ENCODE measurements at places on chromosomes 3 and 15.
A peak's percentile ranks its signal among the peaks of the same experiment; 100 is the strongest.

DNA sequence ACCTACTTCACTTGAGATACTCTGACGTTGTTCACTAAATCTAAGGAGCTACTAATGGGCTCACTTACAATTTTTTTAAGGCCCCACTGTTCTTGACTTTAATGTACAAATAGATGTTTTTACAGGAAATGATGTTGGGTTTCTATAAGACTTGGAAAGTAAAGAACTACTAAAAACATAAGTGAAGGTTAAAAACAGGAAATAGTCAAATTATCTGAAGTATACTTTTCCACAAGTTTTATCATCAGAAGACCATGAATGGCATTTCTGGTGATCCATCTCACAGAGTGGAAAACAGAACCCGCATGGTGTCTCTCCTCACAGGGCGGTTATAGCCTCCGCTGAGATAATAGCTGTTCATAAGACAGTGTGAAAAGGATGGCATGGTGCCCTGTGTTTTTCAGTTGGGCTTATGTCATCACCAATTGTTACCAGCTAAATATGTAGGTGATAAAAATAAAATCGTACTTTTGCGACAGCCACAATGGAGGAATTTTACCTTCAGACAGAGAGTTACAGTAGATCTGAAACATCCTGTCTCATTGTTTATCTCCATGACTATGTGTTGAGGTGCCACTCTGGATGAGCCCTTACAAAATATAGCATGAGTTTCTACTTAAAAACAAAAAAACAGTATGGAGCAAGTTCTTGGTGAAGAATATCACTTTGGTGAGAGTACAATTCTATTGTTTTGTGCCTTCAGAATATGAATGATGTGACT lies 462.4 kb downstream of the RAP2B start:
- DNase-seq: no peak

DNA sequence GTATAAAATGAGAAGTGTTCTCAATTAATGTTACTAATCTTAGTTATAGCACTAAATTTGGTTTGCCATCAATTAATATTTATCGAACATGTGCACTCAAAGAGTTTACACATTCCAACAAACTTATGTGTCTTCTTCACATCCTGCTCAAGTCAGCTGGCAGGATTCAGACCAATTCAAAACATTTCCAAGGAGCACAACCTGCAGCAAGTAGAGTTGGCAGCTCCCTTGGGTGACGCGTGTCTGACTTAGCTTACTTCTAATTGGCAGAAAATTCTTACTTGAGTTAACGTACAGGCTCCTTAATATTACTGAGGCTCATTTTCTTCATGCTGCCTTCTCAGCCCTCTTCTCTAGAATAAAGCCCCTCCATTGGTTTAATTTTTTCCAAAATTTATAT lies 110.4 kb upstream of the PFN2 start:
- DNase-seq: peak; percentile 90

GRCh38 chr3:104564045-104564643 lies 802.6 kb upstream of the ALCAM start:
- DNase-seq: peak; percentile 63

GRCh38 chr3:100972867-100973266 lies 20.4 kb downstream of the ABI3BP start:
- DNase-seq: peak; percentile 49

GRCh38 chr15:77831986-77832385 lies 199.3 kb upstream of the LINGO1 start:
- no peak for DNase-seq

- no peak for DNase-seq
These were observed 481.7 kb upstream of the TPRG1 start for GRCh38 chr3:188690064-188690463.

DNA sequence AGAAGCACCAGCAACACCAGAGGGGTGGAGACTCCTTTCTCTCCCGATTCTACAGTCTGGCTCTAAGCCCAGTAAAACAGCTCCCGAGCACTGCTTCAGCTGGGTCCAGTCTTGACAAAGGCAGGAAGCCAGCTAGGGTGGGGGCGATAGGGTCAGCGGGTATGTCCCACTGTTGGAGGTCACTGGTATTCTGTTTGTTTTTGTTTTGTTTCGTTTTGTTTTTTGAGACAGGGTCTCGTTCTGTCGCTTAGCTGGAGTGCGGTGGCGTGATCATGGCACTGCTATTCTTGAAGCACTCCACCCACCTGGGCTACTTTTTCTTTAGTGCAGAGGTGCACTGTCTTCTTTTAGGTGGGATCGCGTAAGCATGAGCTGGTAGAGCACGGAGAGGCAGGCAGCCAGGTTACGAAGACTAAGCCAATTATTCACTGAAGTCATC lies 16.3 kb downstream of the GCSAM start:
- DNase-seq: no peak
